Chondrocyte (in vitro differentiated cells): ENCODE measurements at places on chromosomes 5 and 9. TPM values are rescaled to one million over a fixed set of nuclear protein-coding genes. Genes with fewer than 3 reads are reported as not detected.

GRCh38 chr9:115411516-115411915 is 293.6 kb upstream of the TNC start:
- no peak for DNase-seq

The CRHBP gene
- 0.40 TPM in 1 of 3 replicates, not detected in the others for total RNA-seq

DNA sequence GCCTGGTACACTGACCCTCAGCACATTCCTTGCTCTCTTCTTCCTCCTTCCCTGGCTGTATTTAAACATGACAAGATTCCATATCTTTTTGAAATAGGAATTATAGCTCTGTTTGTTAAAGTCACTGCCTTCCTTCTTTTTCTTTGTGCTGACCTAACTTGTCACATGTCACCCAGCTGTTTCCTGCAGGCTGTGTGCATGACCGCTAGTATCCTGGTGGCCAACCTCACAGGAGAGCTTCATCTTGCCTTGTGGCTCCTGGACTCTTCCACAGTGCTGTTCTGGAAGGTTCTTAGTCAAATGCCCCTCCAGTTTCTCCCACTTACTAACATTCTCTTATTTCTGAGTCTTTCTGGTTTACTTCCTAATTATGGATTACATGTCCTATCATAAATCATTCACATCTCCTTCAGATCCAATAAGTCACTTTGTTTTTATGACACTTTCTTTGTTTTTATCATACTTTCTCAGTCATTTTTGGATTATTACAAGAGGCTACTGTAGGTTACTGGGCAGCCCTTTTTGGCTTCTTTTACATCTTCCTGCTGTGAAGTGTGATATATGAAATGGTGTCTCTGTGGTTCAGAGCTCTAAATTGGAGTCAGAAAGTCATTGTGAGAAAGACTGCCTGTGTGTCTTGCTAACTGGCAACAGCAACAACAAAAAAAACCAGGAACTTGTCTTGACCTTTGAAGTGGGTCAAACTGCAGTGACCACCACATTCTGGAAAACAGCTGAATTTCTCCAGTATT is 463.6 kb upstream of the DAP start:
- no peak for DNase-seq

The PCDHGA10 gene
- 14.9 to 17.4 TPM (median 15.8 TPM) in 3 replicates for total RNA-seq

GRCh38 chr5:138573949-138574670 is 1.1 kb downstream of the HSPA9 start:
- no peak for DNase-seq

DNA sequence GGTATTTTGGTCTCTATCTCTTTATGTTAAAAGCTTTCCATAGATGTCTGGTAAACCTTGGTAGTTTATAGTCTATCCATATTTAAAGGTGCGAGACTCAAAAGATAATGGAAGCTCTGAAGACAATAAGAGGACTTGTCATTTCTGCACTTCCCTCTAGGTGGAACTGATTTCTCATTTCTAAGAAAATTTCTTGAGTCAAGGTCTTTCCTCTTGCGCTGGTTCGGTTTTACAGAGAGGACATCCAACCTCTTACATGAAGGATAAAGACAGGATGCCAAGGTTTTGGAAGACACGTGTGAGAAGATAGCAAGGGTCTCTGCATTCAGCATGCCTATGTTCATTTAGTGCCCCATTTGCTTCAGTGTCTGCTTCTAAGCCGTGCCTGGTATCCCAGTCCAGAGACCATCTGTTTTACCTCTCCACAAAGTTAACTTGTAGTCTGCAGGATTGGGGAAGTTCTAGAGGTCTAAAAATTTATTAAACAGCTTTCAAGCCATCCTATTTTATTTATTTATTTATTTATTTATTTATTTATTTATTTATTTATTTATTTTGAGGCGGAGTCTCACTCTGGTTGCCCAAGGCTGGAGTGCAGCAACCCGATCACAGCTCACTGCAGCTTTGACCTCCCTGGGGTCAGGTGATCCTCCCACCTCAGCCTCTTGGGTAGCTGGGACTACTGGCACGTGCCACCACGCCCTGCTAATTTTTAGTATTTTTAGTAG is 41.6 kb downstream of the KIAA1191 start:
- no peak for DNase-seq

GRCh38 chr9:94697972-94698581 is 28.4 kb upstream of the AOPEP start:
- DNase-seq, result no peak

DNA sequence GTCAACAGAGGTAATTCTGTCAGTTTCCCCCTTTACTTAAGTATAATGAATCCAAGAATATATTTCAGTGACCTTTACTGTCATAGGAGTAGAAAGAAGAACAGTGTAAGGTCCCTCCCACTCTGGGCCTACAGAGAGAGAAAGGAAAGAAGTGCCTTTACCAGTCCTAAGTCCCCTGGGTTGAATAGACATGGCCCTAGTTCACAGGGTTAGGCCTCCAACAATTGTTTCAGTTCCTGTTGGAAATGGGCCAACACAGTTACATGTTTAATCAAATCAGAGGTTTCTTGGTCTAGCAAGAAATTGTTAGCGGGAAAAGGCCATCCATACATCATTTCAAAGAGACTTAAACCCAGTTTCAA is 605.6 kb downstream of the MTRR start:
- no peak for DNase-seq

GRCh38 chr9:109894921-109895758 is 115.1 kb downstream of the PALM2AKAP2 start:
- no peak for DNase-seq

DNA sequence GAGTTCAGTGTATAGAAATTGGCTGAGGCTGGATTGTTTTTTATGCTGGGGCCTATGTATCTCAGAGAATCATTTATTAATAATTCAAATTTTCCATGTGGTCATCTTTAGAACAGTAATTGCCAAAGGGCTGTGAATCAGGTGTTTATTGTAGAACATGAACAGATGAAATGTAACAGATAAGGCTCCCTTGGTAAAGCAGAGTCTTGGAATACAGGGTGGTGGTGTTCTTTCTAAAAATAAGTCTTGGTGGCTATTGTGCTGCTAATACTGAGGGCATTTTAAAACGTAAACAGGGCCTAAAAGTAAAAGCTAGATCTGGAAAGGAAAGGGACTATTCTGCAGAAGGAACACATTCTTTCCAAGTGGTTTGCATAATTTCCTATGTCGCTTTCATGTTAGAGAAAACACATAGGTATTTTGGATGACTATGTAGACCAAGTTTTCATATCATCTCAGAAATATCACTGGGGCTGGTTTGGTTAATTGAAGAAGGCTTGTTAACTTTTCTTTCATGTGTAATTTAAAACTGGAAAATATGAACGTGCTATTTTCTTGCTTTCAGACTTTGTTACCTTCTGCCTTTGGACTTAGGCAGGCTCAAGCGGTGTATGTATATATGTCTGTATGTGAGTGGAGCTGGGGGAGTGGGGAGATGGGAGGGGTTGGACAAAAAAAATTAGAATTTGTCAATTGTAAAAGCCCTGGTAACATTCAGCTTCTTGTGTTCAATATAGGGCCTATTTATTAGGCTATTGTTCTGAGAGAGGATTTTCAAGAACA is 119.9 kb upstream of the ANKRD55 start:
- no peak for DNase-seq

The ABCA1 gene
- 22.4 to 26.6 TPM (median 25.1 TPM) in 3 replicates for total RNA-seq

GRCh38 chr5:124995421-124995820 is 249.0 kb upstream of the ZNF608 start:
- DNase-seq, result no peak
